ENCODE measurements at places on chromosomes 6 and 20.
A peak's percentile ranks its signal among the peaks of the same experiment; 100 is the strongest.

GRCh38 chr6:19836799-19837510, at the start of gene ID4:
ID4 (plus strand) TSS chr6:19837370; CDS start chr6:19837755, 385 bp downstream.
- DNase-seq = peak; percentile 80

DNA sequence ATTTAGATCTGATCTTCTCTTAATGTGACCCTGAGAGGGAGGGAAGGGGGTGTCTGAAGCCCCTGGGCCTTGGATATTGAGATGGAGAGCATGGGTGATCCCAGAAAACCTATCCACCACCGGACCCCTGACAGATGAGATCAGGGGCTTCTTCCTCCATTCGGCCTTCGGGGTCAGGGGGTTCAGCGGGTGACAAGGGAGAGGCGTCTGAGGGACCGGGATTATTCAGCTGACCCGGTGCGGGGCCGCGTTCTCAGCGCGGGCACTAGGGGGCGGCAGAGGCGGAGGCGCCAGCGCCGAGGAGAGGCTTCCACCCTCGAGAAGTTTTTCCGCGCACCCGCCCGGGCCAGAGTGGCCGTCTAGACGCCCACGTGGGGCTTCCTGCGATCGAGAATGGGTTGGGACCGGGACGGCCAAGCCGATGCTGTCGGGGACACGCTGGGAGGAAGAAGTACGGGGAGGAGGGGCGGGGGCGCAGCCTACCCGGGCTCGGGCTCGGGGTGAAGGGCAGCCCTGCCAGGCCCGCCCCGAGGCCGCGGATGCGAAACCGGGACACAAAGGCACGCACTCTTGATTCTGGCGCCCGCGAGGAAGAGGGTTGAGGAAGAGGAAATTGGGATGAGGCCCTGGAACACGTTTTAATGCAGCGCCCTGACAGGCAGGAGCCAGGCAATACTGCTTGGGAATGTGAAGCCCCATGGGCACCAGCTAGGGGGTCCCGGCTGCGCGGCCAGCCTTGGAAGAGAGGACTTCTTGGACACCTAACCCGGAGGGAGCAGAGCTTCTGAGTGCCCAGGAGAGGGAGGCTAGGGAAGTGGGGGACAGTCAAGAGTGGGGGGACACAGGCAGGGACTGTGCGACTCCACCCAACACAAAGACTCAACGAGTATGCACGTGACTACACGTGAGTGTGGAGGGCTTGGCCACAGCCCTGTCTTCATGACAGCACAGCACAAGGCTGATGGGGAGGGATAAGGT, 30.6 kb downstream of the COL11A2 start:
- peak; percentile 60 for DNase-seq

DNA sequence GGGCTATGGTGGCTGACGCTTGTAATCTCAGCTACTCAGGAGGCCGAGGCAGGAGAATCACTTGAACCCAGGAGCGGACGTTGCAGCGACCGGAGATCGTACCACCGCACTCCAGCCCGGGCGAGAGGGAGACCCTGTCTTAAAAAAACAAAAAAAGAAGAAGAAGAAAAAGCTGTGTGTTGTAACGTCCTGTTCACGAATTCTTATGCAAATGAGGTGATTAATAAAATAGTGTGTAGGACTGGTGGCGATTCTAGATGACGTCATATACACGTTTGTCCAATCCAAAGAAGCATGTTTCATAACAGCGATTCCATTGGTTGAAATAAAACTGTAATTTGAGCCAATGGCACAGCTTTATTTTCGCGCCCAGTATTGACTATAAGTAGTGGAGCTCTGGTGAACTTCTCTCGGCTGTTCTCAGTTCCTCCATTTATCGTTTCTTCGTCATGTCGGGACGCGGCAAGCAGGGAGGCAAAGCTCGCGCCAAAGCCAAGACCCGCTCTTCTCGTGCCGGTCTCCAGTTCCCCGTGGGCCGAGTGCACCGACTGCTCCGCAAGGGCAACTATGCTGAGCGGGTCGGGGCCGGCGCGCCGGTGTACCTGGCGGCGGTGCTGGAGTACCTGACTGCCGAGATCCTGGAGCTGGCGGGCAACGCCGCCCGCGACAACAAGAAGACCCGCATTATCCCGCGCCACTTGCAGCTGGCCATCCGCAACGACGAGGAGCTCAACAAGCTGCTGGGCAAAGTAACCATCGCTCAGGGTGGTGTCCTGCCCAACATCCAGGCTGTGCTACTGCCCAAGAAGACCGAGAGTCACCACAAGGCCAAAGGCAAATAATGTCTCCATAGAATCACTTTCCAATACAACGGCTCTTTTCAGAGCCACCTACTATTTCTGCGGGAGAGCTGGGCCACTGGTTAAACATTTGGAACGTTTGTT, 47.0 kb downstream of the OR2B2 start:
- DNase-seq = peak; percentile 97

DNA sequence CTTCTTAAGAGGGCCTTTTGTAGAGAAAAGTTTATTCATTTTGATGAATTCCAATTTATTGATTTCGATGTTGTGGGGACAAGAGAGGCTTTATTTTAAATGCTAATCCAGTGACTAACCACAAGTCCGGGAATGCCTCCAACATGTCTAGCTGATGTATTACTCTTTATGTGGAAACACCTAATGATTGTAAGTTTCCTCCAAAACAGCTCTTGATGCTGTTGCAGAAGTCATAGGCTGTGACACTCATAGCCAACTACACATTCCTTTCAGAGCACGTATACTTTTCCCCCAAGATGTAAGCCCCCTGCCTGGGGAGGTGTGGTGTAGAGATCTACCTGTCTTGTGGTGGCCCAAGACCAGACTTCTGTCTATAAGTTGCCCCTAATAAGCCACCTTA, 61.3 kb upstream of the RNF24 start:
- peak; percentile 95 for DNase-seq

DNA sequence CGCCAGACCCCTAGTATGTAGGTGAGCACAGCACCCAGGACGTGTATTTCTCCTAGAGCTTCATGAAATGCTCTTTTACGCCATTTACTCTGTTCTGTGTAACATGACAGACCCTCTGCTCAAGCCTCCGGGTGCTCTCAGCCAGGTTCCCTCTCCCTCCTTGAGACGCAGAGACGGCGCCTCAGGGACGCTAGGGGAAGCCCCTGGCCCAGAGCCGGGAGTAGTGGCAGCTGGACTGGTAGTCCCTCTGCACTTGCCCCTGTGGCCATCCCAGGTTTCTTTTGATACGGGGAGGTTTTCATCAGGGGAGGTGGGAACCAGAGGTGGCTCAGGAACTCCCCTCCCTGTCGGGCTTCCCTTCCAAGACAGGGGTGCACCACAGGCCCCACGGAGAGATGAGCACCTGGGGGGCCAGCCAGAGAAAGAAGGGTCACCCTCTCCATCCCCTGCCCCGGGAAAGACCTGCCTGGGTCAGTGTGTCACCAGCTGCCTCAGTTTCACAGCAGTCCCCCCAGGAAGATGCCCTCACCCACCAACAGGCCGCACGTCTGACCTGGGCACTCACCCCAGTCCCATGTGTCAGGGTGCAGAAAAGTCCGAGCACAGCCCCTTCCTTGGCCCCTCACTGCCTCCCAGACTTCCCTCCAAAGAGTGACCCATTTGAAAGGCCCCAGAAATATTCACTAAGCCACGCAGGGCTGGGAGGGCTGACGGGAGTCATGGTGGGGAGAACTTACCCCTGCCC, 58.1 kb upstream of the AFDN start:
- no peak for DNase-seq

DNA sequence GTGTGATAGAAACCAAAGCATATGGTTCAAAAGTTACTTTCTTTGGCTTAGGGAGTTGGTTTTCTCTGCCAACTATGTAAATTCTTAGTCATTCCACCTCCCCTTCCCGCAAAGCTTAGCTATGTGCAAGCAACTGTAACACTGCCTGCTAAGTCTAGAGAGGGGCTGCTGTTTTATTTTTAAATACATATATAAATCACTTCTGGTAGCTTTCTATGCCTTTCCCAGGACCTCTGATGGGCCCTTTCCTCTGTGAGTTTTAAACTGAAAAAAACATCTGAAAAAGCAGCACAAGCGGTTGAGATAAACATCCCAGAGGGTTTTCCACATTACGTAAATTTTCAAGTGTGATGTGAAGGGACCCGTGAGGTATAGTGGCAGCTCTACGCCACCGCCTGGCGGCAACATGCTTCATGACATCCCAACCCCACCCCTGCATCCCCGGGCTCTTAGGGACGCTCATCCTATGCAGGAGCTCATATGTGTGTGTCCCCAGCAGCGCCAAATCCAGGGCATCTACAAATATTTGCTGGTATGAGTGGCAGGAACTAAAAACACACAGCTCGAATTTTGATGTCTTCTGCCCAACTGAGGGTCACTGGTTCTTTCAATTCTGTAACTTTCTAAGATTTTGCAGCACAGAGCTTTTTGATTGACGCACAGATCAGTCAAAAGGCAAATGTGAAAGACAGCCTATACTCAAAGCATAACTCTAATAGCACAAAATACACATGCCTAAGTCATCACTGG, 12.7 kb downstream of the SAYSD1 start:
- DNase-seq = peak; percentile 10

GRCh38 chr6:37917566-37917965, 98.0 kb downstream of the ZFAND3 start:
- no peak for DNase-seq

- DNase-seq = no peak
These were observed 182.8 kb downstream of the SMOC2 start for GRCh38 chr6:168623736-168624135.

DNA sequence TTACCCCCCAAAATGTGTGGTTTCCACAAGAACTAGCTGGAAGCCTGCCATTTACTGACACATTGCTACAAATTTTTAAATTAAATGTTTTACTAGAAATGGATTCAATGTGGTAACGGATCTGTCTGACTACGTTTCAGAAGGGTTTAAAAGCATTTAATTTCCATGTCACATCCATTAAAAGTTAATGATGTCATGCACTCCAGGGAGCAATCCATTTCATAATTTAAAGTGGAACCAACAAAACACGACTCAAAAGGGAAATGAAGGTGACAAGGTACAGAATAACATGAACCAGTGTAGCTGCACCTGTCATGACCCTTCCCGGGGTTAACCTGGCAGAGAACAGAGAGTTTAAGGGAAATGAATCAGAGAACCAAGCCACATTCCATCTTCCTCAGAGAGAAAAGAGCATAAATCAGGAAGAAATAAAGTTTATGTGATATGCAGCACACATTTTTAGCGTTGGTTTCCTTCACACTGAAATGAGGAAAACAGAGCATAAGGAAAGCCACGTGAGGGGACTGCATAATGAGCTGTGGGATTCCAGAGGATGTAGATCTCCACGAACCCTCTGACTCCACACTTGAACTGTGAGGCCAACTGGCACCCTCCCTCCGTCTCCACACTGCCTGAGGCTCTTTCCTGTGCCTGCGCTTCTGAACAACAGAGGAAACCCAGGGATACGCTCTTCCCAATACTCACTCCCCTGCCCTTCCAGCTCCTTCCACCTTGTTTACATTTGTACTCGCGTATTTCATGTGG, 170.3 kb upstream of the AHI1 start:
- DNase-seq = peak; percentile 97

DNA sequence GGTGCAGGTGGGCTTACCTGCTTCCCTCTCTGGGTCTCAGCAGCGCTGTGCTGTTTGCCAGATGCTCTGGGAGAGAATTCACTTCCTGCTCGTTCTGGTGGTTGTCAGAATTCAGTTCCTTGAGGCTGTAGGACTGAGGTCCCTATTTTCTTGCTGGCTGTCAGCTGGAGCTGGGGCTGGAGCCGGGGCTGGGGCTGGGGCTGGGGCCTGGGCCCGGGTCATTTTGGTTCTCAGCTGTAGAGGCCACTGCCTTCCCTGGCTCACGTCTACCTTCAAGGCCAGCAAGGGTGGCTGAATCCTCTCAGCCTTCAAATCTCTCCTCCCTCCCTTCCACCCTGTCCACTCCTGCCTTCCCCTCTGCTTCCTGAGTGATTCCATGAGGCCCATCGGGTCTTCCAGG, 16.8 kb upstream of the PHACTR3 start:
- DNase-seq = no peak

- DNase-seq = no peak
These were observed 183.7 kb upstream of the CEP162 start for GRCh38 chr6:84411060-84411629.

GRCh38 chr6:712805-713204, 19.9 kb upstream of the EXOC2 start:
- no peak for DNase-seq

DNA sequence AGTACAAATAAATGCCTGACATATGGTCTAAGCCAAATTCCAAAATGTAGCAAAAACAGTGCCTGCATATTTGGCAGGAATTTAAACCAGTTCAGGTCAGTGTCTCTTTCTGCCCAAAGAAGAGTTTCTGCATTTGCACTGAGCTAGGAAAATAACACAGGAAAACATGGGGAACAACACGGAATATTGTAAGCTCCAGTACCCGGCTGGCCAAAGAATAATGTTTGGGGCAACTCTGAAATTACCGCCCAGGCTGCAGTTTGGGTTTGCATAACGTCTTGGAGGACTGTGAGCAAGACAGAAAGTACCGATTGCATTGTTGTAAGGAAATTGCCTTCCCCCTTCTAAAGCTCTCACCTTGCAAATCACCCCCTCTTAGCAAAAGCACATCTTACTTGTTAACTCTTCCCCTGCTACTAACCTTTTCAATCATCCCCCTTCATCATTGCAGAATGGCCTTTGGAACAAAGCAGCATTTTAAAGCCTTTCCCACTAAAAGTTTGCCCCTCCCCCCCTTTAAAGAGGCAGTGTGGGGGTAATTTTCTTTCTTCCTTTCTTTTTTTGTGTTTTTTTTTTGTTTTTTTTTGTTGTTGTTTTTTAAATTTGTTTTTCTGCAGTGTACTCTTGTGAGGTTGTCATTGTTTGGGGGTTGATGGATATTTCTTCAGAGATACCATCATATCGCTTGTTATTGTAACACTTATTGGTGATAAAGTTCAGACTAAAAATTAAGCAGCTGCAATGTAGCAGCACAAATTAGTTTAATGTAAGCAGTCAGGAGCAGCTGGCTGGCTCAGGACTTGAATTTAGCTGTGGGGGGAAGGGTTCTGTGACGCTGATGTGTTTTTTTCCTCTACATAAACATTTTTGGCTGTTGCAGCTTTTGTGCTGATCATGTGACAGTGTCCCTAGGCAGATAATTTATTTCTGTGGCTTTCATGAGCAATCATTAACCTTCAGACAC, 100.0 kb upstream of the CITED2 start:
- DNase-seq = no peak

DNA sequence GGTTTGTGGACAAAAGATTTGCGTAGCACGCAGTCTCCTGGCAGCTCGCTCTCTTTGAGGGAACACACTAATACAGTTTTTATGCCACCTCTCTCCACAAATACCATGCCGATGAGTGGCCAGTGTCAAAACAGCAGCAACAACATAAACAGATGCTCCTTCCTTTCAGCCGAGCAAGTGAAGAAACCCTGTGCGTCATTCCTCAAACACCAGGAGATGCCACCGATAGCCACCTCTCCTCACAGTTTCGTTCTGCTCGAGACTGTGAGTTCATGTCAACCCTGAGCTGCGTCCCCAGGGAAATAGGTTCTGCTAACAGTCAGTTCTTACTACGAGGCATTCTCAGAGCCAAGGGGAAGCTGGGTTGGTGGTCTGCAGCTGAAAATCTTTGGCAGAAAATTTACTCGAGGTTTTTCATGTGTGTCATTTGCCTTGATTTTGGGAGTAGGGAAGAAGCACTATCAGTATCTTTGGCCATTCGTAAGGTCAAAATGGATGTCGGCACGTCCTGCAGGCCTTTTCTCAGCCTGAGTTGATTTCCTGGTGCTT, 59.9 kb downstream of the EYA2 start:
- DNase-seq = peak; percentile 21

Measured in lung microvascular endothelial cell (primary cell).